Kidney glomerular epithelial cell (primary cell): ENCODE measurements at places on chromosomes 1 and 21.
A peak's percentile ranks its signal among the peaks of the same experiment; 100 is the strongest.

DNA sequence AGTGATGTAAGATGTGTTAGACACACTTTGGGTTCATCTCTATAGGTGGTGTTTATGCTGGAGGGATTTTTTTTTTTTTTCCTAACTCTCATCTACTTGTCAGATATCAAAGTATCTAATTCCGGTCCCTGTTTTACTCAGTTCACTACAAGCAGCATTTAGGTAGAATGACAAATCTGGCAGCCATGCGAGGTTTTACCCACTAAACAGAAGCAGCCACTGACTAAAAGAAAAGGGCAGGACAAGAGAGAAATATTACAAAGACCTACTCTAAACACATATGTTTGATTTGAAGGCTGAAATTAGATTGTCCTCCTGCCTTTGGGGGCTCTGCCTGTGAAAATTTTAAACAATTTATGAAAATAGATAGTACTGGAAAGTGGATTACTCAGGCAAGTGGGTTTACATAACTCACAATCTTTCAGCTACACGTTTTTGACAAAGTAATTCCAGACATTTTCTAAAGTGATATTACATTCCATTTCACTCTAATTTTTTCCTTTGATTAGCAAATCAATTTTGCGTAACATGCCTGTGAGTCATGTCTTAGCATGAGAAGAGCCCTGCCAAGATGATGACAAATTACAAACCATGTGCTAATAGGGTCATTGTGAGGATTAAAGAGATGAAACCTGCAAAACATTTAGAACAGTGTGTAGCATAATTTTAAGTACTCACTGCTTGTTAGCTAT lies 172.6 kb downstream of the PLA2G4A start:
- DNase-seq: peak; percentile 24

- peak; percentile 22 for DNase-seq
Measured at GRCh38 chr1:156119503-156120209, 5.1 kb downstream of the LMNA start.

GRCh38 chr1:203406446-203407045 lies 55.6 kb upstream of the FMOD start:
- no peak for DNase-seq

DNA sequence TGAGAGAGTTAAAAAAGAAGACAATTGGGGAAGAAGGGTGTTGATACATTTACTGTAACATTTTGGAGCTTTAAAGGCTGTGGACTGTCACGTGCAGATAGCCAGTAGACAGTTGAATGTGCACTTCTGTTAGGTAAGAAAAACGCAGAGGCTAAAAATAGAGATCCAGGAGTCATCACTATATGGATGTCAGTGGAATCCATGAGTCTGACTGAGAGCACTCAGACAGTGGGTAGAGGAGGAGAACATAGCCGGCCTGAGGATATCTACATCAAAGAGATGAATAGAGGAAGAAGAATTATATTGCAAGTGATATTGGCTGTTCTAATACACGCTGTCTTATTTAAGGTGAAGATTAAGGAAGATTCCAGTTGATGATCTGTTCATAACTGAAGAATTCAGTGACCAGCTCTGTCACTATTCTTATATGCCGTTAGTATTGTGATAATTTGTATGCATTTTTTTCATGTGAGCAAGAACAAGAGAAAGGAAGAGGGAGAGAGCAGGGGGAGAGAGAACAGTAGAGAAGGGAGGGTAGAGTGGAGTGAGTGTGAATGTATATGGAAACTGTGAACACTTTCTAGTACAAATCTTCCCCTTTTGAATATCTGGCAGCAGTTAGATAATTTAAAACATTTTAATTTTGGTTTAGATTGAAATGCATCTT lies 344.8 kb downstream of the CHRM3 start:
- no peak for DNase-seq

DNA sequence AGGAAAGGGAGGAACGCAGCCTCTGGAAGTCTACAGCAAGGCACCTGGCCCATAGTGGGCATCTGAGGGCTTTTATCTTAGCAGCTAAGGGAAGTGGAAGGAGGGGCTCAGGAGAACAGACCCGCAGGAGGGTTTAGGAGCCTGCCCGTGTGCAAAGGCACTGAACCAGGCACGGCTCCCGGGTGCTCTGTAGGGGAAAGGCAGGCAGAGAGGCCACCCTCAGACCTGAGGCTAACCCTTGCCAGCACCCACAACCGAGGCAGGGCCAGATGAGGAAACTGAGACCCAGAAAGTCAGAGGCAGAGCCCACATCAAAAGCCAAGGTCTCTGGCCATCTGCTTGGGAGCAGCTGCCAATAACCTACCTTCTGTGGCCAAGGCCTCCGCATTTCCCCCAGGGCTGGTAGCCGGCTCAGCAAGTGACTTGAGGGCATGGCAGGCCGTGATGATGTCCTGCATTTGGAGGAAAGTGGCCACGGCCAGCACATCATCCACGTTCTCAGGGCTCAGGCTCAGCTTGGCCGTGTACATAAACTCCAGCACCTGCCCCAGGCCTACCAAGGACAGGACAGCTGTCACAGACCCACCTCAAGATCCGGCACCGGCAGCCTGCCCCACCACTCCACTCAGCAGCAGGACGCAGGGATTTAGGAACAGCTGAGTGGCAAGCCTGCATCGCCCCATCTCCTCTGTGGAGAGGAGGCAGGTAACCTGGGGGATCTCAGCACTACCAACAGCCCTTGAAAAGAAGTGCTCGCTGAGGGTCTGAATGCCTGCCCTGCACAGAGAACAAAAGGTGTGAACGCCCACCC lies 29.1 kb downstream of the ZBTB17 start:
- DNase-seq: no peak

GRCh38 chr1:62337706-62338631 lies 18.7 kb upstream of the KANK4 start:
- no peak for DNase-seq

- no peak for DNase-seq
Measured at GRCh38 chr21:32347351-32347750, 45.5 kb downstream of the URB1 start.
